Stimulated activated CD4-positive, alpha-beta T cell treated with anti-CD3 and anti-CD28 coated beads, Interleukin-1b, Interleukin-23, amount 100 ng/mL, for 1 hour (primary cell): ENCODE measurements at places on chromosomes 6 and 20.

GRCh38 chr6:137033828-137034227 lies 10.9 kb downstream of the IL20RA start:
- no peak for DNase-seq

DNA sequence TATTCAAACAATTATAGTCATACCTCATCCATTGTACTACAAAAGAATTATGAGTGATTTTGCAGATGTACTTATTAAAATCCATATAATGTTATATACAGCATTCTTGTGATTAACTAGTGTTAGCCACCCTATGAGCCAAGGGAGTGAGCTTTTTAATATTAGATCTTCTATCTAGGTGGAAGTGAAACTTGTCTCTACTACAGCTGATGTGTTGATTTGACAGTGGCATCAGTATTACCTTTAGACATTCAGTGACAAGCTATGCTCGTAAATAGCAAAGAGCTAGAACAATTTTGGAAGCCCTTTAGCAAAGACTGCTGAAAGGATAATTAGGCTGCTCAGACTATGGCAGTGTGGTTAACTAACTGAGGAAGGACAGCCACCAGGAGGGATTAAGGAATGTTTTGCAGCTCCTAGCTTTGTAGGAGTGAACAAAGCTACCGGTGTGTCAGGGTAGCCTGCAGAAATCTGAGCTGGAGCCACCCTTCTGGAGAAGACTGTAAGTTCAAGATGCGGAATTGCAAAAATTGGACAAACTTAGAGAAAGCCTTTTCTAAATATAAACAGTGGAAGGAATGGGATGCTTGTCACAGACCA lies 73.7 kb downstream of the AFG1L start:
- no peak for DNase-seq

DNA sequence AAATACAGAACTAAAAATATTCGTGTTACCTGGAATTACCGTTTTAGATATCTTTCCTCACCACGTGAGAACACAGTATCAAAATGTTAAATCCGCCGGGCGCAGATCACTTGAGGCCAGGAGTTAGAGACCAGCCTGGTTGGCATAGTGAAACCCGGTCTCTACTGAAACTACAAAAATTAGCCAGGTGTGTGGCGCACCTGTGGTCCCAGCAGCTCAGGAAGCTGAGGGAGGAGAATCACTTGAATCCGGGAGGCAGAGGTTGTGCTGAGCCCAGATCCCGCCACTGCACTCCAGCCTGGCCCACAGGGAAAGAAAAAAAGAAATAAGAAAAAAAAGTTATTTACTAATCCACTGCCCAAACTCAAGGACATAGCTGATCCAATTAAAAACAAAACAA lies 4.8 kb upstream of the DDX43 start:
- DNase-seq, result no peak

- peak; percentile 51 for DNase-seq
Observed at GRCh38 chr6:90413867-90414266, 117.2 kb upstream of the BACH2 start.

- no peak for DNase-seq
Observed at GRCh38 chr20:58174708-58175280, 53.7 kb downstream of the ANKRD60 start.

DNA sequence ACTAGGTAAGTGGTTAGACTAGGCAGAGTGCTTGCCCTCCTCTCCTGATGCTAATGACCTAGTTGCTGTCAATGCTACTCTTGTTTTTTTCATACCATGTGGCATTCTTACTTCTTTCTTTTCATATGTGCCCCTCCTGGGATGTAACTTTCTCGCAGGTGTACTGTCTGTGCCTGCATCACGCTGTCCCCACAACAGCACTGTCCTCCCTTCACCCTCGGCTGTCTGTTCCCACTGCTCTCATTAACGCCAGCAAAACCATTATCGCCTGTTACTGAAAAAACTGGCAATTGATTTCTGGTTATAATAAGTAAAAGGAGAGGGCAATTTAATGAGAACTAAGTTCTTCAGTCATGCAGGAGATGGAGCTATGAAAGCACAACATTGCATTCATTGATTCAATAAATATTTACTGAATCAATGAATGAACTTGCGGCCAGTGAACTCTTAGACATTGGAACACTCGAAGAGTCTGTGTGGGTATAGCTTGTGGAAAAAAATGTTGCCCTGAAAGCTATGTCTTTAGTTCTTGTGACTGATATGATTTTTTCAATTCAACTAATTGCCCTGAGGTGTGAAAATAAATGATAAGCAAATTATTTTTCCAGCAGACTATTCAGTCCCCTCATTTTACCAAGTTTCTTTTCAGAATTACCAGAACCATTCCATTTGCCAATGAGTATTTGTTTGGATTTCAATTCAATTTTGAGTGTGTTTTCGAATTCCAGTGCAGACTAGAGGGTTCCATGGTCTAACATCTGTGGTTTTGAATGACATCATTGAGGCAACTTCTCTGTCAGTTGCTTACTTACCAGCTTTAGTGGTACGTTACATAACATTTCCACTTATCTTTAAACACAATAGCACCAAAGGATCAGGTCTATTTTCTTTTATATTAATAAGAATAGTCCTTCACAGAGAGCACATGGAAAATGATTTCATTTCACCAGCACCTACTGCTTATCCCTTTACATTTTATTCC lies 2.1 kb downstream of the SLC17A4 start:
- no peak for DNase-seq

- no peak for DNase-seq
Observed at GRCh38 chr20:47574616-47575364, 73.1 kb downstream of the NCOA3 start.

- DNase-seq, result no peak
Observed at GRCh38 chr6:51743999-51744398, 343.4 kb downstream of the PKHD1 start.

GRCh38 chr20:29302979-29303644 lies 1954.4 kb upstream of the DEFB115 start:
- no peak for DNase-seq

DNA sequence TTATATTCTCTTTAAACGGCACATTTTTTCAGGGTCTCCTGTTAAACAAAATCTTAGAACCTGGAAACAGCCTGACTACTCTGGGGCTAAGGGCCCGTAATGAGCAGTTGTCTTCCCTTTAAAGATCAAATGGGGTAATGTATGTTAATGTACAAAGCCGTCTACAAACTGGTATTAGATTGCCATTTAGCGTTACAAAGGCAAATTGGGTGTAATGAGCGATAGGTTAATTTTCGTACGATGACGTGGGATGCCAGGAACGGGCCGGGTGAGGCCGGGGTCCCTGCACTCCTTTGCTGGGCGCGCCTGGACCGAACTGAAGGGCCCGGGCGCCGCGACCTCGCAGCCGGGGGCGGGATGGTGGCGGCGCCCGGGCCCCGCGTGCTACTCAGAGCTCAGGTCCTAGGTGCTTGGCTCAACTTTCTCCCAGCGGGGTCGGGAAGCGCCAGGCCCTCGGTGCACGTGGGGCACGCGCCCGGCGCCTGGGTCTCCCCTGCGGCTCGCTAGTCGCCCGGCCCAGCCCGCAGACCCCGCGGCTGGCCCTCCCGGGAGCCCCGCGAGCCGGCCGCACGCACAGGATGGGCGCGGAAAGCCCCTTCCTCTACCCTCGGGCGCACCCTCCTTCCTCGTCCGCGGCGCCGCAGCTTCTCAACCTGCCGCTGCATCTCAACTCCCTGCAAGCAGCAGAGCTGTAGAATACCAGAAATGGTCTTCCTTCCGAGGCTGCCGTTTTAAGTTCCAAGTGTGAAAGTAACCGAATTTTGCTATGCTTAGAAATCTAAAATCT lies 5.9 kb downstream of the NKX2-4 start:
- no peak for DNase-seq

DNA sequence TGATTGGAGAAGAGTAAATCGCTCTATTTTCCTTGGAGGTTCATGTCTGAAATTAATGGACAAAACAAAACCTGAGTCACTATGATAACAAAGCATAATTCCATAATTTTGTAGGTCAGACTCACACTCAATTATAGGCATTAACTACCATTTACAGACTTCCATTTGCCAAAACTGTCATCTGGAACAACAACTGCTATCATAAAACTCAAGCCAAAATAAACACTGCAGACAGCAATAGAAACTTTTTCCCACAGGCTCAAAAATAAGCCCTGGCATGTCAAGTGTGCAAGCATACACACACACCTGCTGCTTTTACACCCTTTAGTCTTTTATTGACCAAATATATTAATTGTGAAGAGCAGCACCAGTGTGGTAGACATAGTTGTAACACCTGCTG lies 7.1 kb downstream of the MRPS10 start:
- no peak for DNase-seq
